Kasumi-1 (cell line): ENCODE measurements at places on chromosomes 3 and 15.

DNA sequence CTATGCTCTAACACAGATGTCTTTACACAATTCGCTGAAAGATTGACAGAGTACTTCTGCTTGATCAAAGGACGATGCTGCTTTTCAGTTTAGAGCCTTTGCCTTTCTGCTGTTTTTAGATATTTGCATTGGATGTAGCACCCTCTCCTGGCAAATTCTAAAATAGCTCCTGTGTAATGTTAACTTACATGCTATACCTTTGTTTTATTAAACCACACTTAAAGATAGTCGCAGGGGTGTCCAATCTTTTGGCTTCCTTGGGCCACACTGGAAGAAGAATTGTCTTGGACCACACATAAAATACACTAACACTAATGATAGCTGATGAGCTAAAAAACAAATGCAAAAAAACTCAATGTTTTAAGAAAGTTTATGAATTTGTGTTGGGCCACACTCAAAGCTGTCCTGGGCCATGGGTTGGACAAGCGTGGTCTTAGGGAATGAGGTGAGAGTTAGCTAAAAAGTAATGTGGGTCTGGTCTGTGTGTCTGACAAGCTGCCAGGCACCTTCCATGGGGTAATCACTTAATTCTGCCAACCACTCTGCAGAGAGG lies 62.9 kb downstream of the ATG7 start:
- peak; percentile 89 for DNase-seq

- DNase-seq = no peak
These were observed 111.2 kb upstream of the SUCLG2 start for GRCh38 chr3:67765575-67765974.

GRCh38 chr3:113594066-113594465 lies 61.7 kb downstream of the SIDT1 start:
- DNase-seq = no peak

- DNase-seq = no peak
These were observed 72.1 kb downstream of the SFMBT1 start for GRCh38 chr3:52973806-52974205.

DNA sequence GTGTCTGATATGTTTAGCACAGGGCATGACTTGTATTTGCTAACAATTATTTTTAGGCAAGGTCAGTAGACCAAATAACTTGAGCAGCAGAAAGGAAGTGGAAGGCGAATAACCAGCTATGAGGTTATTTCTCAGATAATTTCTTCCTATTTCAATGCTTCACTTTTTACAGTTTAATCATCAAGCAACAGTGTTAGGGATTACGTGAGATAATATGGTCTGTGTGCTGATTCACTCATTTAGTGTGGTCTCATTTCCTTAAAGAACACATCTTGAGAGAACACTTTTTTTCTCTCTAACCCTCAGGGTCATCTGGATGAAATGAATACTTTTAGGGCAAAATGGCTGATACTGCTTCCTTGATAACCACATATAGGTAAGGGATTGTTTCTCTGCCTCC lies 126.0 kb upstream of the CCNL1 start:
- no peak for DNase-seq

GRCh38 chr3:106049821-106050220 lies 181.0 kb upstream of the CBLB start:
- DNase-seq = no peak

DNA sequence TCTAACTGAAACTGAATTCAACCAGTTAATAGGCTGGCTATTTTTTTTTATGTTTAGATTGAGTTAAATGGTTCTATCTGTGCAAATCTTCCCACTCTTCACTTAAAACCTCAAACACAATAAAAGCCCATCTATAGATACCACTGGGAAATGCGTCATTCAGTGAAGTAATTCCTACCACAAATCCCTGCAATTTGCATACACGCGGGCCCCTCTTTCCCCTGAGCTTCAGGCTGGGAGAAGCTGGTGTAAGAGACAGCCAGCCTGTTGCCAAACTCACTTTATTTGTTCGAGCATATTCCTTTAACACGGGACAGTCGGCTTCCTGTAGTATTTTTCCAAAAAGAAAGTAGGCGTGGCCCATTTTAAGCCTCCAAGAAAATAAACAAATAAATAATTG lies 26.0 kb upstream of the MCTP2 start:
- DNase-seq = no peak

DNA sequence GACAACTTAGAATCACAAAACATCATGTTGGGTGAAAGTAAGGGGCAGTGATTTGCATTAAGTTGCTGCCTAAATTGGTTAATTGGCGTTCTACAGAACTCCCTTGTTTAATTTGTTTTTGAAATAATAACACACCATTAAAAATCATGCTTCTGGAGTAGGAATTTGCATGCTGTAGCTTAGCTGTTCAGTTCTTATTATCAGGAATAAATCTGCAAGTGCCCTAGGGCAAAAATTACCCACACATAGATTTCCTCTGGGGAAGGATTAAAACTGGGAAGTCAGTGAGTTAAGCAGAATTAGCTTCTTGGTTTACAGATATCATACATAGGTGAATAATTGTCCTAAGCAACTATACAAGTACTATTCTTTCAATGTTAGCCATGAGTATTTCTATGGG lies 381.6 kb upstream of the NAALADL2 start:
- DNase-seq = no peak

- no peak for DNase-seq
These were observed 59.9 kb downstream of the GALK2 start for GRCh38 chr15:49229922-49230321.

DNA sequence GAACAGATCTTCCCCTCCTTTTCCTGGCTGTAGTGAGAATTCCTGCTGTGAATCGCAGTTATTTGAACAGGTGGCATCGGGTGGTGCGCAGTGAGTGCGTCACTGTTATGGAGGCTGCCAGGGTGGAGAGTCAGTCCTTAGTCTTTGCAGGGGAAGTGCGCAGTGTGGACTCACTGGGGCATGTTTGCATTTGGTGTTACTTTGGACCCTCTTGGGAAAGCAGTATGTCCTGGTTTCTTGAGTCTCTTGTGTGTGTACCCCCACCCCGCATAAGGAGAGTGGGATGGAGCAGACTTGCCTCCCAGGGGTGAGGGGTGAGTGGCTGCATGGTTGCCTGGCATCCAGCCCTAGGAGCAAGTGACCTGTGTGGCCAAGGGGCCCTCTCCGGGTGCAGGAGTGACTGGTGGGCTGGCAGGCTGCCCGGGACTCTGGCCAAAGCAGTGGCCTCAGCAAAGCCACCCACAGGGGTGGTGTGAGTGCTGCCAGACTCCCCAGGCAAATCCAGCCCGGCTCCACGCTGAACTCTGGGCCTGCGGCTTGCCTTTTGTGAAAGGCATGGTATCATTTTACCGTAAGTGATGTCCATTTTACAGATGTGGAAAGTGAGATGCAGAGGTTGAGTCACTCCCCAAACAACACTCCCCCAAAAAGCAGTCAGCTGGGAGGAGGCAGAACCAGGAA lies 46.4 kb downstream of the DNASE1L3 start:
- DNase-seq = no peak

GRCh38 chr3:124137216-124137615 lies 145.3 kb upstream of the ROPN1 start:
- DNase-seq = no peak

DNA sequence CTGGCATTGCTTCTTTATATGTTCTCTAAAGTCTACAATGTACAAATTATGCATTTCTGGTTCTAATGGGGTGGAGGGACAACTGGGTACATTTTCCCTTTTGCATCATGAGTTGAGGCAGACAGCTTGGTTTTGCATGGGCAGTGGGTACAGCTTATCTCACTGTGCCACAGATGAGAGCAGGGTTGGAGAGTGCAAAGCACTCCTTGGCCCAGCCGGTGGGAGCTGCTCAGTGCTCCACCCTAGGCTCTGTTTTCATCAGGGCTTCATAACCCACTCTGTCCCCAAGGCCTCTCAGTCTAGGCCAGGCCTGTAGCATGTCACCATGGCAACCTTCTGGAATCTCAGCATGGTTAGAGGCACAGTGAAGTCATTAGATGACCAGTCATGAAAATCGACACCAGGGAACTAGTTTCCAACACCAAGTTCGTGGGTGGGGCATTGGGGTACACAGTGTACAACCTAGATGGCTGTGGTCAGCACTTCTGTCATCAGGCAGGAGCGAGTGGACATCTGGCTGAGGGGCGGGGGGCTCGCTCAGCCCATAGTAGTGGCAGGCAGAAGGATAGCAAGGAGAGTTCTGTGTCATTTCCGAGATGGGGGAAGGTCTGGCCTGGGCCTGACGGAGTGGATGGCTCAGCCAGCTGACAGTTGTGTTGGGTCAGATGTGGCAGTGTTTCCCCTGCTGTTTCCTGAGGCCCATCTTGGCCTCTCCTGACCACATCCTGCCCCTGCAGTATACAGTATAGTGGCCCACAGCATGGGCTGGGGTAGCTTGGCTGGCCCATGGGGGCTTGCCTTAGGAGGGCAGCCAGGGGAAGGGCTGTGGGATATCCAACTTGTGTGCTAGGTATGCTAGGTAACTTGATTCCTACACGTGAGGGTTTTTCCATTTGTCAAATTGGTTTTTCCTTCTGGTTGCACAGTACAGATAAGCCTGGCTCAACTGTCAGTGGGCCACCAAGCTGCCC lies 75.7 kb upstream of the PRR23C start:
- DNase-seq = no peak

DNA sequence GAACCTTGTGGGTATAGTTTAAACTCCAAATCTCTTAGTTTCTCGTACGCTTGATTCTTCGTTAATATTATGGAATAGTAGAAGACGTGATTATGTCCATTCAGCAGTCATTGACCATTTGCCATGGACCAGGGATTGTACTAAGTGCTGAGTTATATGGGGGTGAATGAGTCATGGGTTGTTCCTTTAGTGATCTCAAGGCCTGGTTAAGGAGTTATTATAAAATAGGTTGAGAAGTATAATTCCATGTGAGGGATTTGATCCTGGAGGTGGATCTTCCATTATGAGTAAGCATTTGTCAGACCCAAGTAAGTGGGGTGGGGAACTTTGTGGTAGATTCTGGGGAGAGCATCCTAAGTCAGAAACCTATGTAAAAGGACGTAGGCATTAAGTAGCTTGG lies 15.4 kb downstream of the NR2C2 start:
- no peak for DNase-seq

GRCh38 chr15:38211811-38212210 lies 40.8 kb upstream of the SPRED1 start:
- DNase-seq = no peak

- DNase-seq = no peak
These were observed 49.3 kb upstream of the KCNAB1 start for GRCh38 chr3:156071031-156071430.

DNA sequence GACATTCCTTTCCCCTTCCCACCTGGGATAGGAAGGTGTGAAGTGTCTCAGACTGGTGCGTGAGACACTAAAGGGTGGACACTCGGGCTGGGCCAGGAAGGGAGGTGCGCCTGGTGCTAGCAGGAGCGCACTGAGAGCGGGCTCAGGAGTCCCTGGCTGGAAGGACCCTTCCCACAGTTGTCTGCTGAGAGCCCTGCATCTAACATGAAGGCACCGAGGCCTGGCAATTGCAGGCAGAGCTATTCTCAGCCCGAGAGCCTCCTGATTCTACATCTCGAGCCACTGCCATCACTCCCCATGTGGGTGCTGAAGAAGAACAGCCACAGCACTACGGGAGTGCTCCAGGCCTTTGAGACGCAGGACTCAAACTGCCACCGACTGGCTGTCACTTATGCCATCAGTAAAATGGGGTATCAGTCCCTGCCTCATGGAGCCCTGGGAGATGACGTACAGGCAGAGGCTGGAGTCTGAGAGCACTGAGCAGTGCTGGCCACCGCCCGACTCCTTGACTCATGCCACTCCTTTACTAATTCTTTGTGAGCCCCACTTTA lies 159.4 kb downstream of the KLF13 start:
- no peak for DNase-seq

DNA sequence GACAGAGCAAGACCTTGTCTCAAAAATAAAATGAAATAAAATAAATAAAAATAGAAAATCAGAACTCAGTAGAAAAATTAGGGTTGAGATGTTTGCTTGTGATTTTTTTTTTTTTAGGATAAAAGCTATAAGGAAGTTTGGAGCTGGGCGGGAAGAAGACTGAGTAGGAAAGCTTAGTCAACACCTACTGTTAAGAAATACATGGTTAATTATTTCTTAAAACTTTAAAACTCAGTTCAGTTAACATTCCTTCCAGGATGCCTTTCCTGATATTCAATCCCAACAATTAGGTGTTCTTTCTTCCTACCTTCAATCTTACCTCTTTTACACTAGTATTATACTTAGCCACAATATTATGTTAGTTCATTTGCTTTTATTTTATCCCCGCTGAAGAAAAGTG lies 246.2 kb downstream of the LSAMP start:
- no peak for DNase-seq

- DNase-seq = no peak
These were observed 67.6 kb downstream of the DAPK2 start for GRCh38 chr15:63978511-63979261.

DNA sequence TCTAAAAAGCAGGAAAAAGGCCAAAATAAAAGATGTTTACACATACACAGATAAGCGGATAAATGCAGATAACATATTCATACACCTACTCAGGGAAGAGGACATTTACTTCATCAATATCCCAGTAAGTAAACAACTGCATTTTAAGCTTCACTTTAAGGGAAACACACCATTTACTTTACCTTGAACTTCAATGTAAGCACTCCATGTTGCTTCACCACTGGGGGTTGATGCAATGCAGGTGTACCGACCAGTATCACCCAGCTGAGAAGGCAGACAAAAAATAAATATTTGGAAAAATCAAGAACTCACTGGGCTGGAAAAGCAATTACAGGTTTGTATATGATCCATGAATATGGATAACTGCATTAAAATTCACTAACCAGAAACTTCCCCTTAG lies 1099.5 kb downstream of the ROBO1 start:
- no peak for DNase-seq

- no peak for DNase-seq
These were observed 1041.9 kb downstream of the OTOL1 start for GRCh38 chr3:162538491-162538890.

DNA sequence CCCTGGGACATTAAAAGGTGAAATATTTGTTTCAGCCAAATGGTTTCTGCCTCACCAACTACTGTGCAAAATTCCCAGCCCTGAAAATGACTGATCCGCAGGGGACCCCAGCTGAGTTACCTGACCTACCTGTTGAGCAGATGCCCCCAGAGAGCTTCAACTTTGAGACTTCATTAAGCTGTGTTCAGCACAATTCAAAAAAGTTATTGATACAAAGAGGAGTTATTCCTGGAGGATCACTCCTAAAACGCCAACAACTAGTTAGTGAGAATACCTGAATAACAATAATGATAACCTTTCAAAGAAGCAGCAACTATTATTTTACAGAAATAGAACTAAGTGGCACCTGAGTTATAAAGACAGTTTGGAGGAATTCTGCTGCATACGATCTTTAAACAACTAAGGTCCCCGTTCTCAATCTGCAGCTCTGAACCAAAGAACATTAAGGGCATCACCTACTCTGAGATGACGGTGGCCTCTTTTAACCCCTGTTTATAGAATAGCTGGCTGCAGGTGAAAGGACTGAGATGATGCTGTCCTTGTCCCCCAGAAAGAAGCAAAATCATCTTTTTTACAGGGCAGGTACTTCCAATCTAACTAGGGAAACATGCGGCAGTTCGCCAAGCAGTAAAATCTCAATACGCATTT lies 659 bp downstream of the GADL1 start:
- DNase-seq = no peak

DNA sequence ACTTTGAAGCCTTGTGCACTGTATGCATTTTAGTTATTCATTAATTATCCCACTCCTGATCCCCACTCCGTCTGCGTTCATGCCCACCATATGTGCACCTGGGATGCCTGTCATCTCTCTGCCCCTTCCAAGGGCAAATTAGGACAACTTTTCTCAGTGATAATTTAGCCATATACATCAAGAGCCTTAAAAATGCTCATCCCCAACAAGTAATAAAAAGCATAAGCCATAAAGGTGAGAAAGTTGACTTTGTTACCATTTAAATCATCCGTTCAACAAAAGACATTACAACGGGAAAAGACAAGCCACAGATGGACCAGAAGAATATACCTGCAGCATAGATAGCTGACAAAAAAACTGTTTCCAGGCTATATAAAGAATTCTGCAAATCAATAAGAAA lies 131.4 kb upstream of the LINGO1 start:
- DNase-seq = no peak
